ENCODE measurements at places on chromosomes 4 and X.

GRCh38 chr4:108135549-108136209 is 33.1 kb downstream of the LEF1 start:
- peak; percentile 32 for DNase-seq

DNA sequence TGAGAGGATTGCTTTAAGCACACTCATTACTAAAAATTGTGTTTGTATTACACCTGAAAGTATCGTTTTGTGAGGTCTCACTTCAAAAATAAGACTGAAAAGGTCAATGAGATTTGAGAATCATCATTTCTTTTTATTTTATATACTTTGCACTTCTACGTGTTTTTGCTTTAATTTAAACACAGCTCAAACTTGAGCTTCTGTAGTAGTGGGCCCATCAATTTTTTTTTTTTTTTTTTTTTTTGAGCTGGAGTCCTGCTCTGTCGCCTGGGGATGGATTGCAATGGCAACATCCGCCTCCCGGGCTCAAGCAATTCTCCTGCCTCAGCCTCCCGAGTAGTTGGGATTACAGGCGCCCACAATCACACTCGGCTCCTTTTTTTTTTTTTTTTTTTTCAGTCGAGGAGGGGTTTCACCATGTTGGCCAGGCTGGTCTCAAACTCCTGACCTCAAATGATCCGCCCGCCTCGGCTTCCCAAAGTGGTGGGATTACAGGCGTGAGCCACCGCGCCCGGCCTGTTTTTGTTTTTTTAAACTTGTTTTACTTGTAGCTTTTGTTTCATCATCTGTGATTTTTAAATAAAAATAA is 1.5 kb downstream of the GSTCD start:
- no peak for DNase-seq

DNA sequence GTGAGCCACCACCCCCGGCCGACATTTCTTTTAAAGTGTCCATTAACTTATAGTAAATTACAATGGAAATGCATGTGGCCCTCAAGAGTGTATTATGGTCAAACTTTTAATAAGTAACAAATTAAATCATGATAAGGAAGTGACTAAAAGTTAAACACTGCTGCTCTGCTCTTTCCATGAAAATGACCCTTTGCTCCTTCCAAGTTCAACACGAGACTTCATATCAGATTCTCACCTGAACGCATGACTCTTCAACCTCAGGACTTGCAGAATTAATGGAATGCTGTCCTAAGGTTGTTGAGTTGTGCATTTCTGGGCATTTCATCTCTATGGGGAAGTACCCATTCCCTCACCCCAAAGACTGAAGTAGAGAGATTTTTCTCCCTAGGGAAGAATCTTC is 27.1 kb downstream of the AWAT2 start:
- no peak for DNase-seq

- DNase-seq, result no peak
These were observed 67.9 kb downstream of the CHRNA9 start for GRCh38 chr4:40403081-40403480.

DNA sequence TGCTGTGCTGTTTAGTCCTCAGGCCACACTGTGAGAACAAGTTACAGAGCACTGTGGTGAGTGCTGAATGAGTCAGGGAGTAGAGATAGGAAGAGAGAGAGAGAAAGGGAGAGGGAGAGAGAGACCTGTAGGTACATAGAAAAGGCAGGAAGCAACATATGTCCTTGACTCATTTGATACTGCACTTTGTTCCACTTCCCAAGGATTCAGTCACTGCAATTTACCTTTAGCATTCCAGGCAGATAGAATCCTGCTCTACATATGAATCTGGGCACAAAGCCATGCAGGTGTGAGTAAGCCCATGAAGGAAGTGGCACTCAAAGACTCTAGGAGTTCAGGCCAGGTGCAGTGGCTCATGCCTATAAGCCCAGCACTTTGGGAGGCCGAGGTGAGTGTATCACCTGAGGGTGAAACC is 1.0 kb upstream of the DAPP1 start:
- no peak for DNase-seq

GRCh38 chrX:13463608-13464007 is 105.8 kb upstream of the EGFL6 start:
- DNase-seq, result no peak

DNA sequence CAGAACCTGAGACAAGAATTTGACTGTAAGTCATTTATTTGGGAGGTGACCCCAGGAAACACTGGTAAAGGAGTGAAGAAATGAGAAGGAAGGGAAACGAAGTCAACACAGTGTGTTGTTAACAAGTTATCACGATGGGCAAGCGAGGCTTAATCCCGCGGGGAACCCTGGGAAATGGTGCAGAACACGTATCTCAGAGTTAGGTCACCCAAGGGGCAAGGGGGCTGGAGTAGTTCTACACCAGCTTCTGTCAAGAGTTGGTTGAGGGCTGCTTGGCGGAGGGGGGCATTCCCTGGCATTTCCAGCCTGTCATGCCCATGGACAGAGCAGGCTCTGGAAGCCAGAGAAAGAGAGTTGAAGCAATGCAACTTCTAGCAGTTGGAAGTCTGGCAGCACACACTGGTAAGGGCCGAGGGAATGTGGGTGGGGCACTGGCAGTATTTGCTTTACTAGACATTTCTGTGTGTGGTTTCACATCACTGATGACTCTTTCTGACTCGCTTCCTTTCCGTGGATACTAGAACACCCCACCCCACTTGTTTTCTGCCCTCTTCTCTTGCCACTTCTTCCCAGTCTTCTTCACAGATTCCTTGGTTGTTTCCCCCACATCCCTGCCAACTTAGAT is 52.2 kb upstream of the ADGRG2 start:
- DNase-seq, result no peak

DNA sequence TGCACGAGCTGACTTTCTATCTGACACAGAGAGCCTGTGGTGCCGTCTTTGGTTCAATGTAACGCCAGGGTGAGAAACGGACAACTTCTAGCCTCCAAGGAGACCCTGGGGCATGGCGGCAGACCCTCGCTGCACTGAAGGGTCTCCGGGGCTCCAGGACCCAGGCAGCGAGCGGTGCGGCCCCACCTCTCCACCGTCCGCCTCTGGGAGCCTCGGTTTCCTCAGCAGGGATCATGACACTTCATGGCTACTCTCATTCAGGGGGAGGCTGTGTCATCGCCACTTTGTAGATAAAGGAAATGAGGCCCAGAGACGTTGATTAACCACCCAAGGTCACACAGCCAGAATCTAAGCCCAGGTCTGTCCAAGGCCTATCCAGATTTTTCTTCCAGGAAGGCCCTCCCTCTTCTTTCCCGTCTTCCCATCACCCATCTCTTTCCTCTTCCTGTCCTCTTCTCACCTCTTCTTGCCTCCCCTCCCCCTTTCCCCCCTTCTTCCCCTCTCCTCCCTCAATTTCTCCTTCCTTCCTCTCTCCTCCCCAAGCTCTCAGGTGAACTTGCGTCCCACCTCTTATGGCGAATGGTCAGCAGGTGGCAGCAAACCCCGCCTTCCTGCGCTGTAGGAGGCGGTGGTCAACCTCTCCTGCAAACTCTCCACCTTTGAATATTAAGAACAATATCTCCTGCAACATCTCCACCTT is 69.3 kb upstream of the HMX1 start:
- DNase-seq, result no peak

GRCh38 chr4:3676907-3677747 is 89.1 kb upstream of the ADRA2C start:
- DNase-seq, result no peak

DNA sequence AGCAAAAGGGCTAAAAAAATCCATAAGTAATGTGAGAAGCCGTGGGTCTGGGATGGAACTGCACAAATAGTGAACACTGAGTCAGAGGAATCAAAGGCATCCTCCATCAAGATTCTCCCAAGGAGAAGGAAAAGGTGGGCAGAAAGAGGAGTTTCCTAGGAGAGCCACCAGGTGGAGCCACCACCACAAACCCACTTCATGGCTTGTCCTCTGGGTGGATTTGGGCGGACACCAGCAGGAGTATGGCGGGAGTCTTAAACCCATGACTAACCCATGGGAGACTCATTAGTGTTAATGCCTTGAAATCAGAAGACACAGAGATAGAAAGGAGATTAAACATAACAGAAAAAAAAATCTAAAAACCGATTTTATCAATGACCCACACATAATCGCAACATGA is 147.7 kb downstream of the SH3KBP1 start:
- peak; percentile 37 for DNase-seq

DNA sequence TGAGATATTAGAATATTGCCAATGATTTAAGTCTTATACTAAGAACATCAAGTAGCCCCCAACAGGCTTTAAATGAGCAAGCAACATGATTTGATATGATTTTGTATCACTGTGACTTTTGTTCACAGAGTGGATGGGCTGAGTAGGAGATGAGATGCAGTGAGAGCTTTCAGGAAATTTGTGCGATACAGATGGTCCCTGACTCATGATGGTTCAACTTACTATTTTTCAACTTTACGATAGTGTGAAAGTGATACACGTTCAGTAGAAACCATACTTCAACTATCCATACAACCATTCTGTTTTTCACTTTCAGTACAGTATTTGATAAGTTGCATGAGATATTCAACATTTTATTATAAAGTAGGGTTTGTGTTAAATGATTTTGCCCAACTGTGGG is 78.7 kb upstream of the NWD2 start:
- DNase-seq, result no peak

- DNase-seq, result no peak
These were observed 687.2 kb upstream of the AADAT start for GRCh38 chr4:170776983-170777382.

DNA sequence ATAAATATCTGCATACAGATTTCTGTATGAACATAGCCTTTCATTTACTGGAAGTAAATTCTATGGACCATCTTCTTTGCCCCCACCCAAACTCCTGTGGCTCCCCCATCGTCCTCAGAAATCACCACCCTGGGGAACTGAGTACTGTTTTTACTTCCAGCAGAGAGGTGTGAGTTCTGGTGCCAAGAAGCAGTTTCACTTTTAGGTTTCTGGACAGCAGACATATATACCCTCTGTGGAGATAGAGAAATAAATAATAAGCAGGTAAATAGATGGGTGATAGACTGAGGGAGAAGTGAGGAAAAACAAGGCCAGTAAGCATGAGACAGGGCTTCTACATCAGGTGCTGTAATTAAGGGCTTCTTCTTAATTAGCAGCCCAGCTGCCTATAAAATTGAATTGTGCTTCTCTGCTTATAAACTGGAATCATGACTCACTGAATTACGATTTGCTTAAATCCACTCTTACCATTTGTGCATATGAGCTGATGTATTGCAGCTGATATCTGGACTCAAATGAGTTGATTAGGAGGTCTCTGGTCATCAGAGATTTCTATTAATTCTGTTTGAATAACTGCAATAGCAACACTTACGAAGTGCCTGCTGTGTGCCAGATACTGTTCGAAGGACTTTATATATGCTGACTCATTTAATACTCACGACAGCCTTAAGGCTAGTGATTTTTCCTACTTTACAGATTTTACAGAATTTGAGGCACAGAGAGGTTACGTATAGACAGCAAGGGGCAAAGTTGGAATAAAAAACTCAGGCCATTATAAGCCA is 60.8 kb upstream of the DHX15 start:
- DNase-seq, result no peak

GRCh38 chr4:80216100-80216761 is 18.9 kb downstream of the PRDM8 start:
- DNase-seq, result no peak

DNA sequence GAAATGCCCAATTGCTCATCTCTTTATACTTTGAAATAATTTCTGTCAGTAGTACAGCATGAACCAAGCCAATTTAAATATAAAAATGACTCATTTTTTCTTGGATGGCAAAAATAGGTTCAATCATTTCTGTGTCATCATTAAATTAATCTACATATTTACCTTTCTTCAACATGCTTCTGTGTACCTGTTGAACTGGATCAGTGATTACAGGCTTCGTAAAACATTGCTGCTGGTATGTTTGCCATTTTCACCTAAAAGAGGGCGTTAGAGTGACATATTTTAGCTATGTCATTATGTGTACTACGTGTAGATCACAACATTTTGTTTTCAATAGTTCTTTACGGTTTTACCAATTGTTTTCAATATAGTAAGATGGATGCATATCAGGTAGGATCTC is 340.5 kb upstream of the MAOA start:
- no peak for DNase-seq

DNA sequence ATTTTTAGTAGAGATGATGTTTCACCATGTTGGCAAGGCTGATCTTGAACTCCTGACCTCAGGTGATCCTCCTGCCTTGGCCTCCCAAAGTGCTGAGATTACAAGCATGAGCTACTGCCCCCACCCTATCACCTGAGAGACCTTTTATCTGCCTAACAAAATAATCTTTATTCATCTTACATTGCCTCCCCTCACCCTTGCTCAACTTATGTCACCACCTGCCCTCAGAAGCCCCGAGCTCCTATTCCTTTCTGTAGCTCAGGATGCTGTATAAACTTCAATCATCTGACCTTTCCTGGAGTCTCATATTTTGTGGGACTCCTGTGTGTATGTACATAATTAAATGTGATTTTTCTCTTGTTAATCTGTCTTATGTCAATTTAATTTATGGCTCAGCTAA is 29.7 kb upstream of the ENPP6 start:
- no peak for DNase-seq

DNA sequence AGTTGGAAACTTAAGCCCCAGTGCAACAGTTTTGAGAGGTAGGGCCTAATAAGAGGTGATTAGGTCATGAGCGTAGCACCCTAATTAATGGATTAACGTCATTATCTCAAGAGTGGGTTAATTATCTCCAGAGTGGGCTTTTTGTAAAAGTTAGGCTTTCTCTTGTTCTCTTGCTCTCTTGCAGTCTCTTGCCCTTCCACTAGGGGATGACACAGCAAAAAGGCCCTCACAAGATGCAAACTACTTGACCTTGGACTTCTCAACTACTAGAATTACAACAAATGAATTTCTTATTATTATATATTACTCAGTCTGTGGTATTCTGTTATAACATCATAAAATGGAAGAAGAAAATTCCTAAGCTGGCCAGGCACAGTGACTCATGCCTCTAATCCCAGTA is 22.1 kb upstream of the NDST3 start:
- DNase-seq, result no peak

- DNase-seq, result no peak
These were observed 182.7 kb downstream of the KIT start for GRCh38 chr4:54840430-54840829.

- DNase-seq, result no peak
These were observed 710.7 kb downstream of the STPG2 start for GRCh38 chr4:97432551-97432950.

DNA sequence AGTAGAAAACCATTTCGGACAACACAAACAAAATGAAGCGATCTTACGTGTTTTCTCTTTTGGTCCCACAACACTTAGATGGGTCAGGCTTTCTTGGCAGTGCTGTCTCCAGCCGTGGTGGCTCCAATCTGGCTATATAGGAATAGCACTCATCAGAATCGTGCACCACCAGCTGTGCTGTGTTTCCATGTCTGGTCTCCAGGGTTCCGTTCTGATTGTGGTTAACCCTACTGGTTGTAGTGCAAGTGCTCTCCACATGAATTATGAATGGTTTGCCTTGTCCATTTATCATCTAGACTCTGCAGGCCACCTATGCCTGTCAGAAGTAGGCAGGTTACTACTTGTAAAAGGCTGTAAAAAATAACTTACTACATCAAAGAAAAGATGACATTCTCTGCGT is 536.3 kb downstream of the IQCM start:
- DNase-seq, result no peak

GRCh38 chr4:123478859-123479345 is 82.3 kb downstream of the SPRY1 start:
- DNase-seq, result no peak

Measured in neural crest cell (in vitro differentiated cells).